ENCODE measurements at places on chromosomes 6 and 20.

- DNase-seq = no peak
Observed at GRCh38 chr6:158826819-158827501, 7.8 kb upstream of the EZR start.

DNA sequence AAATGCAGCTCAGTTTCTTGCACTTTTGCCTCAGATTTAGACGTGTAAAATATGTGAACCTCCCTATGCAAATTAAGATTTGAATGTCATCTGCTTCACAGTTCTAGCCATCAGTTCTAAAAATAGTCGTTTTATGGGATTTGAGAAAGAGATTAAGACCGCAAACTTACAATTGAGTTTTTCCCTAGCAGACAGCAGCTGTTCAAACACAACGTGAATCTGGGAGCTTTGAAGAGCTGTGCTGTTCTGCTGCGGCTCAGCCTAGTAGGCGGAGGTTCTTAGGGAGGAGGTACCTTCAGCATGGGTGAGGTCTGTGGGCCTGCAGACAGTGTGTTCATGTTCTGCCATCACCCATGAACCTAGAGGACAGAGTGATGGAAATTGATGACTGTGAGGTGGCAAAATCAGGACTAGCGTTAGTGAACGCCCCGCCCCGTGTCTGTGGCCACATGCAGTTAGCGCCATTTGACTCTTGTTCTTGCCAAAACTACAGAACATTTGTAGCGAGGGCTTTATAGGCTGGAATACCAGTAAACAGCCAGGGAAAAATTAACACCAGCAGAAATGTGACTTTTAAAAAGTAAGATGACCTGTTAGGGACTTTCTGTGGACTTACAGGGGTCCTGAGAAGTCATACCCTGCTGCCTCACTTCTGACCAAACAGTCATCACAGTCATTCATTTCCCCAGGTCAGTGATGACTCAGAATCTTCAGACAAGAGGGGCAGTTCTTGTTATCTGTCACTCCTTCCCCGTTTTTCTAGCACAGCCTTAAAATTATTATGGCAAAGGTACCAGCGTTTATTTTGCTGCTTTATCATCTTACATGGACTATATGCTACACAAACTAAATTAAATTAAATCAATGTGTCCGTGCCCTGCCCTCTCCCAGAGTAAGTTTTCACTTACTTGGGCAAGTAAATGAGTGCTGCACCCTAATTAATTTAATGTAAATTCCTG lies 84.3 kb upstream of the TMEM181 start:
- DNase-seq = peak; percentile 62

- DNase-seq = peak; percentile 83
Observed at GRCh38 chr20:50111120-50111828, 1.7 kb downstream of the UBE2V1 start.

DNA sequence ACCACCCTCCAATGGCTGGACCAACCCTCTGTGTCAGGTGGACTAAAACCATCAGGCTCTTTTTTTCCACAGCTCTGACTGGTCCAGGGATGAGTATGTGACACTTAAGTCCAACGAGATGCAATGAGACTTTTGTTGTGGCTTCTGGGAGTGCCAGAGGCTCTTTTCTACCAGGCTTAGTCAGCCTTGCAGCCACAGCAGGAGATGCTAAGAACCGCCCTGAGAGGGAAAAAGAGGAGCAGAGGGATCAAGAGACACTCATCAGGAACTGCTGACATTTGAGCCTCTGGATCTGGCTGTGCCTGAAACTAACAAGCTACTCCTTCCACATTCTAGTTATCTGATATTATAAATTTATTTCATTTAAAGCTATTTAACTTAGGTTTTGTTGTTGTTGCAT lies 270.9 kb upstream of the SULF2 start:
- DNase-seq = peak; percentile 31

GRCh38 chr6:168314021-168314420 lies 5.6 kb downstream of the DACT2 start:
- no peak for DNase-seq

DNA sequence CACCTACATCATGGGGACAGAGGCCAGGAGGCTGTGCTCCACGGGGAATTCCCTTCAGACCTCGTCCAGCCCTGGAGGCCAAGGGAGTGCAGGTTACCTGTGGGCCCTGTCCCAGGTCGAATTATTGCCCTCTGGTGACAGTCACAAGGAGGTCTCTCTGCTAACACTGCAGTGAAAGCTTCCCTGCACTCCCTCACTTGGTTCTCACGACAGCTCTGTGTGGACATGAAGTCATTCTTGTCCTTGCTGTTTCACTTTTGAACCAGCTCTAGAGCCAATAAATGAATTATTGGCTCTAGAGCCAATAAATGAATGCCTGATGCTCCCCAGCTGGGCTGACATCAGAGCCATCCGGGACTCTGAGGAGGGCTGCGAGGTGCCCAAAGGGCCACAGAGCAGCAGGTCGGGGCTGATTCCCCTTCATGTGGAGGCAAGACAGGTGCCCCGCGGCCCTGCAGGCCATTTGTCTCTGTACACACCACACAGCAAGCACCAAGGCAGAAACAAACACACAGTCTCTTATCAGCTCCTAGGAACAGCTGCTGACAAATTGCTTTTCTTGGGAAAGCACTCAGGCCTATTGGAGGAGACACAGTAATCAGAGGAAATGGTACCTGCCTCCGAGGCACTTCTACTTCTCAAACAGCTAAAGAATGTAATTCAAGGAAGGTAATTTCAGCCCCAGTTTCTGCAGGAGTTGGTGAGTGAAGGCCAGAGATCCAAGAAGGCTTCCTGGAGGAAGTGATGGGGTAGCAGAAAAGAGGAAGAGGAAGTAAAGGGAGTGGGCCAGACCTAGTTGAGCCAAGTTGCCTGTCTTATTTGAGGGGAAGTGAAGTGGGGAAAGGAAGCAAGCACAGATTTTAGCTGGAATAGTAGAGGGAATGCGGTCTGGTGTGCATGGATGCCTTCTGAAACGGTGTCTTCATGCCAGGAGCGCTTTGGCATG lies 27.5 kb upstream of the TBXT start:
- no peak for DNase-seq

DNA sequence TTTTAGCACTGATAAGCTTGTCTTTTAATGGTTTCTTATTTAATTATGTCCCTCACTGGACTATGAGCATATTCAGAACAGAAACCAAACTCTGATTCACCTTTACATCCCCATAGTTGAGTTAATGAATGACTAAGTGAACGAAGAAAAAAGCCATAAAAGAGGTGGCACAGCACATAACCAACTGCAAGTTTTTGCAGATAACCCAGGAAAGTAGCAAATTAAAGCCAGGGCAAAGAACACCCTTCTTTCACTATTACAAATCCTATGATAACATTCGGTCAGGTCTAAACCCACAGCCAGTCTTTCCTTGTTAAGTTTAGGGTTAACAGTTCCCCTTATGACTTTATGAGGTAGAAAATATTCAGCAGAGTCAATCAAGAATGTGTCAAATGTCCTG lies 102.7 kb downstream of the RIN2 start:
- no peak for DNase-seq

DNA sequence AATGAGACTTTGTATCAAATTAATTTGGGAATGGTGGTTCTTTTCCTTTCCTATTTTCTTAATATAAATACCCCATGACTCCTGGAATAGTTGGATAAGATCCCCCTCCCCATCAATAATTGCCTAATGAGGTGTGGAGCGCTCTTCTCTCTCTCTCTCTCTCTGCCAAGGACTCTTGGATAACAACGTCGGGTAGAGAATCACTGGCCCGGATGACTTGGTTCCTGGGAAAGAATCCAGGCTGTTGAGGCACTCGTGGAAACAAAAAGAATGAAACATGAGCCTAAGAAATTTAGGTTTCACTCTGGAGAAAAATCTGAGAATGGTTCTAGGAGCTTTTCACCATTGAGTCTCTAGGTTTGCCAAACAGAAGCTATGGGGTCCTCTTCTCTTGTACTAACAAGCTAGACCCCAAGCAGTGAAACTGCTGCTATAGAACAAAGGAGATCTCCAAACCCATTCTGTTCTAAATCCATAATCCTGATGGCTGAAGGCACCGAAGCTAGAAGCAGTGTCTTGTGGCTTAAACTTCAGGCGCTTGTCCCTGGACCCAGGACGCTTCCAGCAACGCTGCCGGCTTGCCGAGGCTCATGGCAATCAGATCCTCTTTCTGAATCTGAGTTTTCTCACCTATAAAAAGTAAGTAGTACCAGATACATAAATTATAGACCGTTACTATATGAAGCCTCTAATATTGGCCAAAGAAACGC lies 241.6 kb upstream of the BTBD3 start:
- DNase-seq = no peak

- DNase-seq = peak; percentile 45
Observed at GRCh38 chr20:62925420-62926228, 681 bp downstream of the DIDO1 start.

GRCh38 chr20:50734730-50735679 lies 3.6 kb downstream of the PARD6B start:
- DNase-seq = no peak

DNA sequence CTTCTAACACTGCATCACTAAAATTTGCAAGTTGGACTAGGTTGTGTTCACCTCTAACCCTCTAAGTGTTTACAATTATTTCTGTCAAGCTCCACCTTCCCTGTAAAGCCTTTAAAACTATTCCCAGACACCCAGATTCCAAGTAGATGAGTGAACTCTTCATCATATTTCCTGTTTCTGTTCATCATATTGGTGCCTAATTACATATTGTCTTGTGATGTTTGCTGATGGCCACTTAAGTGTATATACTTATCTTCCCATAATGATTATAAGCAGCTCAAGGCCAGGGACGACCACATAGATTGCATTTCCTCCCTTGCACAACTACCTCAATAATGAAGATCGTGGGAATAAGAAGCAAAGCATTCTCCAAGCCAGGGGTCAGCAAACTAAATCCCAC lies 16.8 kb downstream of the TNFRSF21 start:
- DNase-seq = peak; percentile 44

GRCh38 chr6:84687431-84687830 lies 77.0 kb downstream of the TBX18 start:
- peak; percentile 16 for DNase-seq

GRCh38 chr6:138442663-138443062 lies 38.6 kb downstream of the HEBP2 start:
- DNase-seq = no peak

GRCh38 chr20:7285918-7286556 lies 518.6 kb downstream of the BMP2 start:
- DNase-seq = peak; percentile 19

- peak; percentile 67 for DNase-seq
Observed at GRCh38 chr20:2149507-2149906, 47.9 kb downstream of the STK35 start.

DNA sequence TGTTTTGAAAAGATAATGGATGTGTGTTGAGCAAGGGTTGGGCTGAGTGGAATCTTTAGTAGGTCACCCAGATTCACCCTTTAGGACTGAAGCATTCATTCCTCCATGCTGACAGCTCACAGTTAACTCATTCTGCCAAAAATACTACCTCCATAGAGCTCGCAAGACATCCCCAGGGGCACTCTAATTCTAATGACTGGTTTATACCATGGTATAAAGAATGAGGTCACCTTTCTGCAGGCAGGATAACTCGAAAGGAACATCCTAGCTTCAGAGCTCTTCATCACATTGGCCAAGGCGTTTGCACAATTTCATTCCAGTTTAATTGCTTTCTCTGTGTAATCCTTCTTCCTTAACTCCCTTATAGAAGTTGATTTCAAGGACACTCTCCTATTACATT lies 1257.2 kb upstream of the EYS start:
- no peak for DNase-seq

DNA sequence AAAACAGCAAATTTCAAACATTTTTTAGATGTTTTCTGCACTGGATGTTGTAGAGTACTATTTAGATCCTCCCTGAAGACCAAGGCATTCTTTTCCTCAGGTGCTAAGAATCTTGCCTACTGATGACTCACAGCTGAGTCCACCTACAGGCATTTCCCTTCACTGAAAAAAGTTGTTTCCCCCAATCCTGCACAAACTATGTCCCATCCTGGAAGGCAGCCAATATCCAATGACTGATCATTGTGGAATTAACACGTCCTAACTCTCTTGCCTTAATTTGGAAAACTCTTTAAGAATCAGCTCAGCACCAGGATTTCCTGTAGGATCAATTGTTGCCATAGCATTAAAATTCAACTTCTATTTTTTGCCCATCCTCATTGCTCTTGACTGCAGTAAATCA lies 268.4 kb upstream of the IRAK1BP1 start:
- DNase-seq = peak; percentile 99

- DNase-seq = no peak
Observed at GRCh38 chr6:168416531-168416930, 24.5 kb upstream of the SMOC2 start.

DNA sequence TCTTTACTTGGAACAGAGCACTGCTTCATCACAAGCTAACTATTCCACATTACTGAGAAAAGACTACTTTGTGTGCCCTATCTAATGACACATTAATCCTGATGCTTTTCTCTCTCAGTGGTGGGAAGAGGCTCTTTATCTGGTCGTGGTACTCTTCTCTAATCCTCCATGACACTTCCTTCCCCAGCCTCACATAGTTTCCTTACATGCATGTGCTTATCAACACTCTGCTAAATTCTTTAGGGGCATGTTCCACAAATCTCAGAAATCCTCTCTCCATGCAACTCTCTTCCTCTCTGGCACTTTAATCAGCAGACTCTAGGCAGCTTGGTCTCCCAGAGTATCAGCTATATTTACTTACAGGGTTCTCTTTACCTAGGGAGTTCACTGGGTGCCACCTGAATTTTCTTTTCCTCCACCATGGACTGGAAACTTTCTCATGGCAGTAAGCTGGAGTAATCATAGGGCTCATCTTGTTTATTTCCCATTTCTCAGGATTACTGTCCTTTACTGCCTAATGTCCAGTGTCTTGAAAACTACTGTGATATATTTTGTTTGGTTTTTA lies 27.0 kb upstream of the SLC22A2 start:
- no peak for DNase-seq

- peak; percentile 2 for DNase-seq
Observed at GRCh38 chr6:41404182-41404845, 68.9 kb downstream of the NCR2 start.

DNA sequence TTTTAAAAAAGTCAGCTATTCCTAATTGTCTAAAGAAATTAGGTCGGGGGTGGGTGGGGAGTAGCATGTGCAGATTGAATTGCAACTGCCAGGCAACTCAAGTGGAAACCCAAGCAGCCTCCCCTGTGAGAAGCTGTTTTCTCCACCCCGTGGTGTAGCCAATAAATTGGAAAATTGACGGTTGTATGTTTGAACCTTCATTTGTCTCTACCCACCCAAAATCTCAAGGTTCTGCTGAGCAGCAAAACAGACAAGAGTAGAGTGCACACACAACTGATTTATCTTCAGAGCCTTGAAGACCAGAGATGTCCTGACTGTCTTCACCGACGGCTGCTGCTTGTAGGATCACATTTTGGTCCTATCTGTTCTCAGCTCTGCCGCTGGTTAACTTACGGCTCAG lies 88.5 kb downstream of the DTD1 start:
- no peak for DNase-seq

DNA sequence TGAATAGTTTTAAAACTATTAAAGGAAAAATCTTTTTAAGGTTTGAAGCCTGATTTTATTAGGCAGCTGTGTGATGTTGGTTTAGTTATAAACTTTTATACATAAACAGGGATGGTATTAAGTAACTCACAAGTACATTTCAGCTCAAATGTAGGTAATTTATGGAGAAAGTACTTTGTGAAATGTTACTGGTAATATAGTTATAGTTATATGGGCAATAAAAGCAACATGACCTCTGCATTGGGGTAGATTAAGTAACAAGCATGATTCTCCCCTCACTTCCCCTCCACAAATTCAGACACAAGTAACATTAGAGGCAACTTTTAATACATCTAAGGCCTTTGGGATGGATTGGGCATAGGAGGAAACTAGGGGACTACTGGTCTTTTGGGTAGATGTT lies 154.3 kb upstream of the ID4 start:
- DNase-seq = no peak

- no peak for DNase-seq
Observed at GRCh38 chr6:40734607-40735006, 147.4 kb upstream of the LRFN2 start.

- no peak for DNase-seq
Observed at GRCh38 chr6:33201935-33202334, 1.3 kb downstream of the SLC39A7 start.
